ENCODE measurements at places on chromosomes 5 and 9. TPM values are rescaled to one million over a fixed set of nuclear protein-coding genes. Genes with fewer than 3 reads are reported as not detected.
A peak's percentile ranks its signal among the peaks of the same experiment; 100 is the strongest.

- DNase-seq: no peak
These were observed 42.5 kb downstream of the TMEM174 start for GRCh38 chr5:73215531-73215890.

DNA sequence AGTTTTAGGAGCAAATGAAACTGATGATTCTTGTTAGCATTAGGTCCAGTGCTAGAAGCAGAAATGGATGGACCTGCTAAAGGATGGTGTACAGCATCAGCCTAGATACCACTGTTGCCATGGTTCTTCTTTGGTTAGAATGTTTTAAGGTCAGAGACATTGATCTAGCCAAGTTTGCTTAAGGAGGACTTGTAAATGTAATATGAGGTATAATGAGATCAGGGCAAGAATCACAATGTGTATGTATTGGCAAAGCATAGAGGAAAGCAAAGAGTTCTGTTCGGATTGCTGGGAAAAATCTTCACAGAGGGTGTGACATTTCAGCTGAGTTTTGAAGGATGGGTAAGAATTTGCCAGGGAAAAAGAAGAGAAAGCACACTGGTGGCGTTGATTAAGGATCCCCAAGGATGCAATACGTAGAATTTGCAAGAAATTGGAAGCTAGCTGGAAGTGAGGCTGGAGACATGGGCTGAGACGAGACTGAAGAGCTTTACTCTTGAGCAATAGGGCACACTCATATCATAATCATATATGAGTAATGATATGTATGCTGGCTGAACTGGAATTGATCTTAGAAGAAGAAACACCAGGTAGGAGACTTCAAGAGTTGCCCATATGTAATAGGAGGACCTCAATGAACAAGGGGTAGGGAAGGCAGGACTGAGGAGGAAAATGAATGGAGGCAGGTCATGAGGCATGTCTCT is 102.0 kb downstream of the ZNF462 start:
- no peak for DNase-seq

- no peak for DNase-seq
These were observed 59.8 kb downstream of the FOXD1 start for GRCh38 chr5:73388740-73389139.

GRCh38 chr9:12956805-12957204 is 182.0 kb downstream of the LURAP1L start:
- no peak for DNase-seq

DNA sequence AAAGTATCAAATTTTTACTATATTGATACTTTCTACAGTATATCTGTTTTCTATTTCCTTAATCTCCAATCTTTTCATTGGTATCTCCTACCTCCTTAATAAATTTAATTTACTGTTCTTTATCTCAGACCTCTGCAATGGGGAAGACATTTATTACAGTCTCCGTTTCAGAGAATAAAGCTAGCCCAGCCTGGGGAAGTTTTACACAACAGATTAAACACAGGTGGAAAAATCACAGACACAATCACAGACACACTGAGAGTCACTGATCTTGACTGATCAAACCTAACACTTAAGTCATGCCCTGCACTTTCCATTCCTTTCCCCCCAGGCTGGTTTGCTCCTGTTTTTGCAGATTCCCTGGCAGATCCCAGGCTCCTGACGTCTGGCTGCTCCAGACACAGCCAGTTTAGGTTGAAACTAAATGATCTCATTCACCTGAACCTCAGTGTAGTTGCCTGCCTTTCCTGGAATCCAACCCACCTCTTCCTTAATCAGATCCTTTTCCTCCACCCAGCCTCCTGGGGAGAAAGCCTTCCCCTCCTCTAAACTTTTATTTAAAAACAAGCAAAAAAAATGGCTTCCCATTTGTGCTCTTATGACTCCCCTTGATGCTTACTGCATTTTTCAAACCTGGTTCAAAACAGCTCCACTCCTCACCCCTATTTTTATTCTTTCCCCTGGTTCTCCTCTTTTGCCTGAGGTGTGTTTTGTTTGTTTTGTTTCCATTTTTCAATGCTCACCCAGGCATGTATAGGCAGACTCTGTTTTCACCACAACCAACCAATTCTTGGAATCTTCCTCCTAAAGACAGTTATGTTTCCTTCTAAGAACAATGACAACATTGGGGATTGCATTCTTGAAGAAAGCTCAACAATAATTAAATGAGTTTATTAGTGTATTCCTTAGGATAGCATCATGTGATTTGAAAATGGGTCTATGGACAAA is 29.5 kb upstream of the OSMR start:
- no peak for DNase-seq

DNA sequence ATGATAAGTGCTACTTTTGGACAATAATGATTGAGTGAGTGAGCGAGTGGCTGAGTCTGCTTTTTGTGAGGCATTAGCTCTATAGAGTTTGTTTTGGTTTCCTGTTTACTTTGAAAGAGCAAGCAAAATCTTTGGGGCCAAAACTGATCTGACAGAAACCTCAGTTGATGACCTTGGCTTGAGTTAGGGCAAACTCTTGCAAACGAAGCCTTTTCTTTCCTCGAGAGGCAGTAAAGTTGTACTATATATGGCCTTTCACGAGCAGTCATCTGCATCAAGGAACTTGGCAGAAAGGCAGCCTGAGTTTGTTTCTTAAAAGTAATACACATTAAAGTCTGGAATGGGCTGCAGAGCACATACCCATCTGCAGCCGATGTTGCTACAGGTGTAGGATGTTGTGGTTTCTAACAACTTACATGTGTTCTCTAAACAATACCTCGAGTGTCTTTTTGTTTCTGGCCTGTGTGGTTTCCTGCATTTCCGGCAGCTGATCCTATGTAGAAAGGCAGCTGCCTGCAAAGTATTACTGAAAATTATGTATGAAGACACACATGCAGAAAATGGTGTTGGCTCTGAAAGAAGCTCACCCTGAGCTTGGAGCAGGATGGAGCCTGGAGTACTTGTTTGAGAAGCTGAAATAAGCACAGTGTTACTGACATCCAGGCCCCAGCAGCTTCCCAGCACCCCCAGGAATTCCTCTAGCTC is 60.8 kb downstream of the FOXD1 start:
- no peak for DNase-seq

- no peak for DNase-seq
These were observed 5.6 kb upstream of the HSPB3 start for GRCh38 chr5:54449923-54450322.

GRCh38 chr5:67699560-67699959 is 503.0 kb upstream of the CD180 start:
- peak; percentile 24 for DNase-seq

- no peak for DNase-seq
These were observed 62.1 kb downstream of the KLF9 start for GRCh38 chr9:70352356-70352755.

GRCh38 chr9:124863371-124863871 is 1.5 kb downstream of the ARPC5L start:
- DNase-seq: no peak

GRCh38 chr5:108747111-108747773 is 455 bp upstream of the FER start:
- DNase-seq: no peak

DNA sequence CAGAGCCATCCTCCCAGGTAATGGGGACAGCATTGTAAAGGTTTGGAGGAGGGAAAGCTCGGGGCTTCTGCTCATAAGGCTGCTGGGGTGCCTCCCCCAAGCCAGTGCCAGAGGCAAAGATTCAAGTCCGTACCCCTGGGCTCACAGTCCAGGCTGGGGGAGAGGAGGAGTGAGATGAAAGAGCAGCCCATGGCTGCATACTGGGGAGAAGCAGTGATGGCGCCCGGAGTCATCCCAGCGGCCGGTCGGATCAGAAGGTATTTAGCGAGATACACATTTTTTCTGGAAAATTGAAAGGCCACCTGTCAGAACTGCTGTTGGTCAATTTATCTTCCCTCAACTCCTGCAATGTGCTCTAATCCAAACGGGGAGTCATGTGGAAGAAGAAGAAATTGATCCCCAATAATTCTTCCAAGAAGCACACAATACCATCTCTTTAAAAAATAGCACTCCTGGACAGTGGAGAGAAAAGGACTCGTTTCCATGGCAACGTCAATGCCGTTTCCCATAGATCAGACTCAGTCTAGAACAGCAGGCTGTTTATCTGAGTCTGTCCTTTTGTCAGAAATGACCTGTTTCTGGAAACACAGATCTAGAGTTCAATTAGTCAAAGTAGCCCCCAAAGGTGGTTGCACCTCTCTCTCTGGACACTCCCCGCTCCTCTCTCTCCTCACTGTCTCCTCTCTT is 65.9 kb downstream of the NSG2 start:
- DNase-seq: no peak

GRCh38 chr5:54249210-54250028 is 61.0 kb downstream of the ARL15 start:
- DNase-seq: peak; percentile 49

DNA sequence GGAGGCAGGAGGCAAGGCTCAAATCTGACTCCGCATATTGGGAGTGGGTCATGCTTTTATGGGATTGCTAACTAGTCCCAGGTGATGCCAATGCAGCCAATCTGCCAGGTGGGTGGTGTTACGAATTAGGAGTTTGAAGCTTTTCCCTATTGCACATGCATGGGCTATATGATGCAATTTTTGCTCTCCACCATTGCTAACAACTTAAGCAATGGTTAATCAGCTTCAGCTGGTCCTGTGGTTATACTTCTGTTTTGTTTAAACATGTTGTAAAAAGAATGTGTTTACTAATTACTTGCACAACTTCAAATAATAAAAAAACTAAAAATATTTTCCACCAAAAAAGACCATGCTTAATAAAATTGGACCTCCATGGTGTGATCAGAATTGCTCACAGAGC is 55.7 kb downstream of the SHC3 start:
- no peak for DNase-seq

- no peak for DNase-seq
These were observed 95.8 kb downstream of the ANKRD18B start for GRCh38 chr9:33619666-33620404.

DNA sequence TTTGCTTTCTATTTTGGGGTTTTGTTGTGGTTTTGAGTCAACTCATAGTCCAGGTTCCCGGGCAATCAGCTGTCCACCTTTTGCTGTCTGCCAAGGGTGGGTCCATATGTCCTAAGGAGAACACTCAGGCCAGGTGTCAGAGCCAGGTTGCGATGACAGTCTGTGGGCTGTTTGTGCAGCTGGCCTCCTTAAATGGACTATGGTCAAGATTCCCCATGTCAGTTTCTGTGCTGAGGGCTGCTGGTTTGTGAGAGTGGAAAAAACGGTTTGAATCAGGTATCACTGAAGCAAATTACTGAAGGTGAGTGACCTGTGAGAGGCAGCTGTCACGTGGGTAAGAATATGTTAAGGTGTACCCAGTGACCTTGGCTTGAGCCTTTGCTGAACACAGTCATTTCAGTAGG is 33.0 kb downstream of the SNX30 start:
- DNase-seq: peak; percentile 50

GRCh38 chr5:57956636-57957035 is 474.0 kb upstream of the ACTBL2 start:
- DNase-seq: no peak

DNA sequence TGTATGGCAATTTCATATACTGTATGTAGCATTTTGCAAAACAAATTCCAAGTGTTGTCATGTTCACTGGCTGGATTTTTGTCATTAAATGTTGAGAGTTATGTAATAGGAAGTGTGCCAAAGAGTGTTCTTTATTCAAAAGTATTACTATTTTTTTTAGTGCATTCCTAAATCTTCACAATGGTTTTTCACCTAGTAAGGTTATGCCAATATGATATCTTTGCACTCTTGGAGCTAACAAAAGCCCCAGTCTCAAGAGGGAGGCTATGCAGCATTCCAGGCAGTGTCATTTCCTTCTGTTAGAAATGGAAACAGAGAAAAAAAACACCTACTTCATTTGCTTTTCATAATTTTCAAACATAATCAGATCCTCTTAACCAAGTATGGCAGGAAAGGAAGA is 5.1 kb upstream of the SSBP2 start:
- DNase-seq: no peak

DNA sequence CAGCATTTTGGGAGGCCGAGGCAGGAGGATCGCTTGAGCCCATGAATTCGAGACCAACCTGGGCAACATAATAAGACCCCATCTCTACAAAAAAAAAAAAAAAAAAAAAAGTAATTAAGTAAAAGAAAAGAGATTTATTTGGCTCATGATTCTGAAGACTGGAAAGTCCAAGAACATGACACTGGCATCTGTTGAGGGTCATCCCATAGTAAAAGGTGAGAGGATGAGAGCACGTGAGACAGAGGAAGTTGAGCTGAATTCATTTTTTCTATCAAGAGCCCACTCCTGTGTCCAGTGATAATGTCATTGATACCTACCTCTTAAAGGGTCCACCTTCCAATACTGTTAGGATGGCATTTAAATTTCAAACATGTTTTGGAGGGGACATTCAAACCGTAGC is 19.8 kb downstream of the CREBRF start:
- no peak for DNase-seq

- DNase-seq: no peak
These were observed 97.0 kb downstream of the DRD1 start for GRCh38 chr5:175347027-175347426.

DNA sequence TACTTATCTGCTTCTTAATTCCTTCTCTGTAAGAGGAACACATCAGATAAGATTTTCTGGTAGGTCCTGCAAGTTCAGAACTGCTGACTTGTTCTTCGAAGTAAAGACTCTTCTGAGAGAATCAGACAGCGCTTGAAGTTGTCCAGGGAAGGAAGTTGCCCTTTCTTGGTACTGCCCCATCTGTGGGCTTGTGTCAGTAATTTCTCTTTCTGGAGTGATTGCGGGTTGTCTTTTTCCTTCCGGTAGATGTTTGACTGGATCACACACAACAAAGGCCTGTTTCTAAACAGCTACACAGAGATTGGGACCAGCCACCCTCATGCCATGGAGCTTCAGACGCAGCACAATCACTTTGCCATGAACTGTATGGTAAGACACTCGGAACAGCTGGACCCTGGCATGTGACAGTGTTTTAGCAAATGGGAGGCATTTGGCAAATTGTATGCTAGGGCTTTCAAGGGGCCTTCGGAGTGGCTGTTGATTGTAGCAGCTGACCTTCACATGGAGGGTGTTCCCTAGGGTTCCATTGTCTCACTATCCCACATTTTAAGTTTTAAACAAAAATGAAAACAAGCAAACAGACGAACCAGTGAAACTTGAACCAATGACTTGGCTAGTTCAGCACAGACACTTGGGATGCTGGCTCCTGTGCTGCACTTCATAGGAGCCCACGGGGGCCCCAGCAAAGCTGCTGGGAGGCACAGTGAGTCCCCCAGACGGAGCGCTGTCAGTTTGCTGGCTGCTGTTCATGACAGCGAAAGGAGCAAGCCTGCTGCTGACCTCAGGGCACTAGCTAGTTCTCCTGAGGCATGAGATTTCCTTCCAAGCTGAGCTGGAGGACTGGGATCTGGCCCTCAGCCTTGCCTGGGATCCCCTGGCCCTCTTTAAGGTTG is 149.9 kb downstream of the TRIO start:
- no peak for DNase-seq

NEUROG1 gene
- total RNA-seq: not detected

CD14 gene
- 65.7 TPM for total RNA-seq

SLC36A2 gene
- not detected for total RNA-seq

ZFP37 gene
- 0.67 TPM for total RNA-seq

ZDHHC11B gene
- total RNA-seq: 1.5 TPM

FBXO10 gene
- total RNA-seq: 4.4 TPM

SMC2 gene
- 8.9 TPM for total RNA-seq

FOXD4L4 gene
- not detected for total RNA-seq

ARSI gene
- total RNA-seq: 0.27 TPM

Data from left colon (tissue), 2 donors.